Stimulated activated CD4-positive, alpha-beta T cell treated with anti-CD3 and anti-CD28 coated beads, Interleukin-4, amount 100 ng/mL, for 4 hours (primary cell): ENCODE measurements at places on chromosomes 5 and 9.

- no peak for DNase-seq
Observed at GRCh38 chr9:33659921-33660320, 135.4 kb upstream of the PRSS3 start.

DNA sequence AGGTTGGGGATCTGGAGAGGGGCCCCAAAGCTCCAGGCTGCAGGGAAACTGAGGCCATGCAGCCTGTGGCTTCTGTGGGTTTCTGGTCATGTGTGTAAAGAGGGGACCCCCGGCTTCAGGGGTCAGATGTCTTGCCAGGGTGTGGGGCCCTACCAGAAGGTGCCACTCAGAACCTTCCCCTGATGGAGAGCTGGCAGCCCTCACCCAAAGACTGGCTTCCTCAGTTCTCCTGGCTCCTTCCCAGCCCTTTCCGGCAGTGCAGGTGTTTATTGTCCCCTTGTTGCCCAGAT, 11.6 kb upstream of the LAMC3 start:
- DNase-seq, result no peak

DNA sequence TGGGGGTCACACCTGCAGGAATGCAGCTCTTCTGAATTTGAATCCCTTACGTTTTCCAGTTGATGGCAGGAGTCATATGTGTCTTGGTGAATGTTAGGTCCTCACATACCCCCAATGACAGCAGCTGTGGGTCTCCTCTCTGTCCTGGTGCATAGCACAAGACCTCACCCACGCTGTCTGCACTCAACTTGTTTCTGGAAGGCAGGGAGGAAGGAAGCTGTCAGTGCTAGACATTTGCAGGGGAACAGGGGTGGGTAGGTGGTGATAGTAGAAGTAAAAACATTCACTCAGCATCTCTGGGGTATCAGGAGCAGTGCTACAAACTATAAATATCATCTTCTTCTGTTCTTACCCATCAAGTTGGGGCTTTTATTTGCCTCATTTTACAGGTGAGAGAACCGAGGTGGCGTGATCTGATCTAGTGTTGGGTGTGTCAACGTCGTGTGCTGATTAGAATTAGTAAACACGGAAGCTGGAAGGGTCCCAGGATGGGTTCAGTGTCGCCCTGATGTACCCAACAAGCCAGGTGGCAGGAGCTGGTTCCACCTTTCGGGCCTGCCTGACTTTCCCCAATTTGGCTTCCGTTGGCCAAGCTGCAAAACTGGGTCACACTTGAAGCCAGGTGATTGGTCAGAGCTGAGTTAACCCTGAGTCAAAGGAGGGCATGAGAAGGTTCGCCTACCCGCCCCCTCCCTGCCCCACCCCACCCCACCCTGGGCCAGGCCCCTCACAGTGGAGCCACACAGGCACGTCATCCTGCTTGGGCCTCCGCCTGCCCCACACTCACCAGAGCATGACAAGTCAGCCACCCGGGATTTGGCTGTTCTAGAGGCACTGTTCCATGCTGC, 15.8 kb downstream of the ERGIC1 start:
- no peak for DNase-seq

GRCh38 chr5:54761213-54761701, 224.1 kb downstream of the ESM1 start:
- DNase-seq, result no peak

DNA sequence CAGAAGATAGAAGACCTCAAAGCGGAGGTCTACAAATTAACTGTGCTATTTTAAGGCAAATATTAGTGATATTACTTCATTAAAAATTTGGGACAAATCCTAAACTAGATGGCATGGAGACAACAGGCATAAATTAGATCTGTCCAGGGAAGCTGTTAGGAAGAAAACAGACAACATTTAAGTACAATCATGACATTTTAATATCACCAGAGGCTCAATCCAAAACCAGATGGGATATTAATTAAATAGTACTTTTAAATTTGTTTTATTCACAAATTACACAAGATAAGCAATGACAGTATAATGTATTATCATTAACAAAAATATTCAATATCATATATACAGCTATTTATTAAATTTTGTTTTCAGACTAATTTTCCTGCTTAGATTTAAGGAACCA, 161.1 kb downstream of the AP3B1 start:
- no peak for DNase-seq

DNA sequence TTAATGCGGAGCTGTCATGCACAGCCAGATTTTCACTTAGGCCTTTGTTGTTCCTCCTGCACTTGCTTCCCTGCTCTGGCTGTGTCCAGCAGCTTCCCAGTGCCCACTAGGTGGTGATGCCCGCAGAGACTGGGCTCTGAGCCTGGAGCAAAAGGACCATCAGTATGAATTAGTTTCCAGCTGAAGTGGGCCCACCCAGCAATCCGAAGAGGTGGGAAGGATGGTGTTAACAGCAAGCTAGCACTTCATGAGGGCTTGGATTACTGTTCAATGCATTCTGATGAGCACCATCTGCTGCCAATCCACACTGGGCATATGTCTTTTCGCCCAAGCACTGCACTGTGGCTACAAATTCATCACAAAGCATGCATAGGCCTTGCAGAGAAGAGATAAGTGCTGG, 459.1 kb downstream of the SPOCK1 start:
- DNase-seq, result no peak

GRCh38 chr5:168822745-168823281, 243.6 kb upstream of the PANK3 start:
- DNase-seq, result no peak

- no peak for DNase-seq
Observed at GRCh38 chr9:134737842-134738580, 96.4 kb downstream of the COL5A1 start.

- DNase-seq, result no peak
Observed at GRCh38 chr9:19533373-19533772, 124.6 kb downstream of the ACER2 start.

DNA sequence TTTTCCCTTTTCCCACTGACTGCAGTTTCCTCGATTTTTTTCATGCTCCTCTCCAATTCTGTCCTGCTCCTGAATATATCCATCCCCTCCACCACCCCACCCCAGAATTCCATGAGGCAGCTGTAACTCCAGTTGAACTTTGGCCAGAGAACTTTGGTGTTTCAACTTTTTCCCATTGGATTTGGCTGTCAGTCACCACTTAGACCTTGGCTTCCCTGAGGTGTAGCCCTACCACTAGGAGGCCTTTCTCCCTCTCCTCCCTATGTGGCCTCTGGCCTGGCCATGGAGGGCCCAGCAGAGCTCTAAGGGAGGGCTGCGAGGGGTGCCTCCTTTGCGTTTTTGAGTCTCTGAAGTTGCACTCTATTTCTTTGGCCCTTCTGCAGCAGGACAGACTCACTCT, 261.3 kb downstream of the PIK3R1 start:
- no peak for DNase-seq

GRCh38 chr9:25964239-25964638, 286.0 kb upstream of the TUSC1 start:
- no peak for DNase-seq

- no peak for DNase-seq
Observed at GRCh38 chr5:76576996-76577395, 46.2 kb downstream of the F2RL2 start.

GRCh38 chr5:1786621-1787471, 12.8 kb downstream of the MRPL36 start:
- no peak for DNase-seq

DNA sequence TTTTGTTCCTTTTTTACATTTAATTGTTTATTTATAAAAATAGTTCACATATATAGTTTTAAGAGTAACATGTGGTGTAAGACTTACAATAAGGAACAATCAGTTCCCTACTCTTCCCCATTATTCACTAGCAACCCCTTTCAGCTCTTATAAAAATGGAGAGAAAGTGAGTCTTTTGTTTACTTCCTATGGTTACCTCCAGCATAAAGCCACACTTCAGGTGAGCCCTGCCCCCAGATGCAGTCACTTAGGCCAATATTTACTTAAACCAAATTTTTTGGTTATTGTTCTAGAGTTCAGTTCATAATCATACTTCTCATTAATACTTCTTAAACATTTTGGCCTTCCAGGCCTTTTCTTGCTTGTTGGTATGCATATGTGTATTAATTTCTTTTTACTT, 33.7 kb downstream of the UBE2R2 start:
- no peak for DNase-seq

- DNase-seq, result no peak
Observed at GRCh38 chr5:100828071-100828897, 74.8 kb downstream of the ST8SIA4 start.

- no peak for DNase-seq
Observed at GRCh38 chr9:13322828-13323550, 43.5 kb upstream of the MPDZ start.

- no peak for DNase-seq
Observed at GRCh38 chr5:76273206-76273885, 129.7 kb upstream of the IQGAP2 start.

- DNase-seq, result no peak
Observed at GRCh38 chr9:107948086-107948485, 458.5 kb upstream of the KLF4 start.

GRCh38 chr5:103371046-103371607, 112.6 kb downstream of the MACIR start:
- DNase-seq, result no peak

DNA sequence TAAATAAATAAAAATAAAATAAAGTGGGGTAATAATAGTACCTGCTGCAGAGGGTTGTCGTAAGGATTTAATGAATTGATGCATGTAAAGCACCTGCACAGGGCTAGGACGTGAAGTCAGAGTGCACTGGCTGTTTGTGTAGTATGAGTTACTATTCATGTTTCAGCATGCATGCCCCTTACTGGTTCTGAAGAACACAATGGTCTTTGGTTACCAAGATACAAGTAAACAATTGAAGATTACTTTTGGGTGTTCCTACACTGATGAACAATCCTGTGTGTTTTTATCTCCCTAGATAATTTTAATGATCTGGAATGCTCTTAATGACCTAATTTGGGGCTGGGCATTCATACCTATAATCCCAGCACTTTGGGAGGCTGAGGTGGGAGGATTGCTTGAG, 23.2 kb upstream of the PRRC2B start:
- no peak for DNase-seq

DNA sequence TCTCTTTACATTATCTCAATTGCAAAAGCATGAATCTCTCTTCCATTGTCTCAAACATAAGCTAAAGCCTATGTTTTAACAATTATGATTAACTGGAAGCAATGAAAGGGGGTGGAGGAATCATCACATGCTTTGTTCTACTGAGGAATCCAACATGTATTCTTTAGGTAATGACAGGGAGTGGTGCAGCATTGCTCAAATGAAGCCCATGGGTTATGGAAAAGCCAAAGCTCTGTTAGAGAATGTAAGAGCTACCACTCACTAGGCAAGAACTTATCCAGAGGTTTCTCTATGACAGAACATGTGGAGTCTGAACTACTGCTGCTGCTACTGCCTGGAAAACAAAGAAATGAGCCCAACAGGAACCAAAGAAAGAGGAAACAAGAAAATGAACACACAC, 28.7 kb downstream of the KIF3A start:
- DNase-seq, result no peak

GRCh38 chr5:87853541-87853940, 415.1 kb downstream of the TMEM161B start:
- no peak for DNase-seq
